Stimulated activated CD4-positive, alpha-beta T cell treated with anti-CD3 and anti-CD28 coated beads, Interleukin-15, amount 100 ng/mL, for 1 hour (primary cell): ENCODE measurements at places on chromosomes 4 and X.

DNA sequence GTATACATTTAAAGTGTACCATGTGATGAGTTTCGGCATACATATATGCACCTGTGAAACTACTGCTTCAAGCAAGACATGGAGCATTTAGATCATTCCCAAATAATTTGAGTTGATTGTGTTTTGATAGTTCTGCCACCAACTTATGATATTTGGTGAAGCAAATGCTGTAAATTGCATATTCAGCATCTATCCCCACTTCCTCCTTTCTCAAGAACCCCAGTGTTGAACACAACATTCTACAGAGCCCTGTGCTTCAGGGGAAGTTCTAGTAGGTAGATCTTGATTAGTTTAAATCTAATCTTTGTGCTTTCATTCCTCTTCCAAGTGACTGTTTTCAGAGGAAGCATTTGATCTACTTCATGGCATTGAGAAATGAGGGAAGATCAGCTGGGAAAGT is 5.4 kb upstream of the SHROOM3 start:
- DNase-seq = no peak

DNA sequence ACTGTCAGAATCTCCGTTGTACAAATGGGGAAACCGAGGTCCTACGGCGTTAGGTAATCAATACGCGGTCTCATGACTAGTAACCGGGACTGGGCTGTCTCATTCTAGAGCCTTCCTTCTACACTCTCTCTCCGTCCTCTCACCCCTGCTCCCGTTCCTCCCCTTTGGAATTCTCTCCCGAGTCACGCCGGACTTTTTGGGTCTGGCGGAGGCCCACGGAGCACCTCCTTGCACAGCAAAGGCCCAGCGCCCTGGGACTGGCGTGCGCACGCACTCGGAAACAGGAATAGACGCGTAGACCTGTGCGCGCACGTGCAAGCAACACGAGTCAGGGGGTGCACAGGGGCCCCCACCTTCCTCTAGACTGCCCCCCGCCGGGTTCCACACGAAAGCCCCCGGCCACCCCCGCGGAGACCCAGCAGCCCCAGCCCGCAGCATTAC is 361 bp downstream of the QDPR start:
- DNase-seq = peak; percentile 49

DNA sequence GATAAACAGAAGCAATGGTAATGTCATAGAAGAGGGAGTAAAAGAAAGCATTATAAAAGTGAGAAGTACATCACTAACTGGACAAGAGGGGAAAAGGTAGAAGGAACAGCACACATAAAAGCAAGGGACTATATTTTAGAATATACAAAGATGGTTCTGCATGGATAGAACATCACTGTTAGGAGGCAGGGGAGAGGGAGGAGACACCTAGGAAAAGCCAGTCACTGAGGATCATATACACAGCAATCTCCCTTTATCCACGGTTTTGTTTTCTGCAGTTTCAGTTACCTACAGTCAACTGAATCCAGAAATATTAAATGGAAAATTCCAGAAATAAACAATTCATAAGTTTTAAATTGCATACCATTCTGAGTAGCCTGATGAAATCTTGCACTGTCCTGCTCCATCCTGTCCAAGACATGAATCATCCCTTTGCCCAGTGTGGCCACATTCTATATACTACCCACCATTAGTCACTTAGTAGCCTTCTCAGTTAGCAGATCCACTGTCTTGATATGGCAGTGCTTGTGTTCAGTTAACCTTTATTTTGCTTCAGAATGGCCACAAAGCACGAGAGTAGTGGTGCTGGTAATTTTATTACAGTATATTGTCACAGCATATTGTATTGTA is 74.2 kb downstream of the PPA2 start:
- DNase-seq = no peak

- DNase-seq = no peak
Observed at GRCh38 chrX:31993637-31994036, 921.8 kb upstream of the FTHL17 start.

DNA sequence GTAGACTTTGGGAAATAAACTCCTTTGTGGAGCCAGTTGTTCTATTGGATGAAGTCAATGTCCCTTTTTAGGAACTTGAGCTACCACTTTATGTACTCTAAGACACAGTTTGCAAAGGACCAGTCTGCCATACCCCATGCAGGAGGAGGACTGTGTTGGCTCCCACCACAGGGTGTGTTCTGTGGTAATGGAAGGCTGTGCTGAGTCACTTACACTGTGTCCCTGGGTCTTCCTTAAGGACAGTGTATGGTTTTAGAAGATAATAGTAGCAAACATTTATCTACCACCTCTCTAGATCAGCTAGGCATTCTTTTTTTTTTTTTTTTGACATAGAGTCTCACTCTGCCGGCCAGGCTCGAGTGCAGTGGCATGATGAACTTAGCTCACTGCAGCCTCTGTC is 184.0 kb upstream of the PGRMC2 start:
- no peak for DNase-seq

DNA sequence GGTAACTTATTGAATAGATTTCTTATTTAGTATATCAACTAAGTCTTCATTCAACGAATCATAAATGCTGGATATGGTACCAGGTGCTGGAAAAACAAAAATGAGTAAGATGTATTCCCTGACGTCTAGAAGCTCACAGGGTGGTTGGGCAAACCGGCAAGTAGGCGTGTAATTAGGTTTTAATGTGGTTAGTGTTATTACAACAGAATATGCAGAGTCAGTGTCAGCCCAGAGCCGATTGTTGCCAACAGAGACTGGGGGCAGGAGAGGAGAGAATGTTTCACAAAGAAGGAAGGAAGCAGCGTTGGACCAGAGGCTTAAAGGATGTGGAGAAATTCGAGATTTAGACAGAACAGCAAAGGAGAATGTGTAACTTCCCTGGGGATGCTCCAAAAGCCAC is 111.7 kb downstream of the TENM3 start:
- no peak for DNase-seq

GRCh38 chrX:153416781-153417450 is 5.6 kb downstream of the ZFP92 start:
- no peak for DNase-seq

DNA sequence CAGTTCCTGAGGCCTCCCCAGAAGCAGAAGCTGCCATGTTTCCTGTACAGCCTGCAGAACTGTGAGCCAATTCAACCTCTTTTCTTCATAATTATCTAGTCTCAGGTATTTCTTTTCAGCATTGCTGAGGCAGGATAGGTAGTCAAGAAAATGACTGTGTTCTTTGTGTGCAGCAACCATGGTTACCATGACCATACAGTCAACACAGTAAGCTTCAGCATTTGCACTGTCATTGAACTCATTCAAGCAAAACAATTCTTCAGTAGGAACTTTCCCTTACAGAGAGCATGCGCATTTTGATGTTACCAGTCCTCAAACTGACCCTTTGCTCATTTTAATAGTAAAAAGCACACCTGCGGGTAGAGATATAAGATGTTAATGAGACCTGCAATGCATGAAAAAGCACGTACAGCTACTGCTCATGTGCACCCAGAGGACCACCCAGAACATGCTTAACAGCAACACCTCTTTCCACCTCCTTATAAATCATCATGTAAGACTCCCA is 180.8 kb downstream of the PRKX start:
- DNase-seq = no peak

- DNase-seq = no peak
Observed at GRCh38 chr4:78613522-78614321, 62.2 kb downstream of the ANXA3 start.

GRCh38 chr4:93384887-93385286 is 443.7 kb upstream of the ATOH1 start:
- DNase-seq = no peak

- no peak for DNase-seq
Observed at GRCh38 chr4:80268081-80268823, 1.8 kb downstream of the FGF5 start.

DNA sequence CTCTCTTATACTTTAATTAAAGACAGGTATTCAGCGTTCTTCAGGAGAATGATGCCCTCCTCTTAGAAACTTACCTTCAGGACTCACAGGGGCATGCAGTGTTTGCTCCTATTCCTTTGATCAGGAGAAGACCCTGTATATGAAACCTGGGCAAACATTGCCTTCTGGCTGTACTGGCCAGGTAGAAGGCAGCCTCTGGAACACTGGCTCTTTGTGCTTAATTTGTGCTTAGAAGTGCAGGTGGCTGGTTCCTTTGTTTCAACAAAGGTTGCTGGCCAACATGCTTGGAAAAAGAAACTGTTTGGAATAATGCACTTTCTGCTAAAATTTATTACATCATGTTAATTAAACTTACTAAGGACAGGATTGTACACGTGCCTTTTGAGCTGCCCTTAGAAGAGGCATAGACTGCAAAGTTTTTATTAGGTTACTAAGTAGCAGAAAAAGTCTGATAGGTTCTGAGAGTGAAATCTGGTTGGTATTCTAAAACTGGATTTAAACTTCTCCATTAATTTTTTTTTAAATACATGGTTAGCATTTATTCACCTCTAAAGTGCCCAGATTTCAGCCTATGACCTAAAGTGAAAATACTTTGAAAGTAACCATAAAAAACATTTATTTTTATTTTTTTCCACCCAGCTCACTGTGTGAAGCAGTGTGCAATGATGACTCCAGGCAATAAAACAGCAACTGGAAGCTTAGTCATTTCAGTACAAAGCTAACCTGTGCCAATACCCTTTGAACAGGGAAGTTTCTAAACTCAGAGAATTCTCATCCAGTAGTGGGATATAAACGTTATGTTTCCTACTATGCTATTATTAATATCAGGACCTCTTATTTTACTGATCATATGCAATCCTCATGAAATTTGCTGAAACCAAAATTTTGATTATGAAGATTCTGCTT is 11.3 kb downstream of the RASSF6 start:
- DNase-seq = no peak

DNA sequence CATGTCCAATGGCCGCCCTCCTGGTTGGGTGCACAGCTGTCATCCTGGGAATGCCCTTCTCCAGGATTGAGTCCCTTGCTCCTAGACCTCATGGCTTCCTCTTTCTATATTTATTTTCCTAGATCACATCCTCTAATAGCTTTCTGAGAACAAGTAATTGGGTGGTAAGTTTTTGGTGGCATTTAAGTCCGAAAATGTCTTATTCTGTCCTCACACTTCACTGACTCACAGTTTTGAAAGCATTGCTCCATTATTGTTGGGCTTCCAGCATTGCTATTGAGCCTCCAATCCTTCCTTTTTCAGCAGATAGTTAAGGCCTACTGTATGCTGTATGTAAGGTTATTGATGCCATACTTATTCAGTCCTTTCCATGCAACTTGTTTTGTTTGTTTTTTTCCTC is 25.9 kb downstream of the PGM2 start:
- DNase-seq = no peak

DNA sequence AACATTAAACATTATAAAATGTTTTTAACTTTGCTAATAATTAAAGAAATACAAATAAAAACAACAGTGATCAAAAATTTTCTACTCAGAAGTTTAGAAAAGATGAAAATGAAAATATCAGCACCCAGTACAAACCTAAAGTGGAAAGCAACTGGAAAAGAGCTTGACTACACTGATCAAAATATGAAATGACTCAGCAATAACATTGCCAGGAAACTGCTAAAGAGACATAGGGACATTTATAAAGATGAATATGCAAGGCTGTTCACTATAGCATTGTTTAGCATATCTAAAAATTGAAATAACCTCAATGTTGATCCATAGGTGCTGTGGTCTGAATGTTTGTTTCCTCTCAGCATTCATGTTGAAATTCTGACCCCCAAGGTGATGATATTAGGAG is 88.5 kb upstream of the NOCT start:
- DNase-seq = no peak

DNA sequence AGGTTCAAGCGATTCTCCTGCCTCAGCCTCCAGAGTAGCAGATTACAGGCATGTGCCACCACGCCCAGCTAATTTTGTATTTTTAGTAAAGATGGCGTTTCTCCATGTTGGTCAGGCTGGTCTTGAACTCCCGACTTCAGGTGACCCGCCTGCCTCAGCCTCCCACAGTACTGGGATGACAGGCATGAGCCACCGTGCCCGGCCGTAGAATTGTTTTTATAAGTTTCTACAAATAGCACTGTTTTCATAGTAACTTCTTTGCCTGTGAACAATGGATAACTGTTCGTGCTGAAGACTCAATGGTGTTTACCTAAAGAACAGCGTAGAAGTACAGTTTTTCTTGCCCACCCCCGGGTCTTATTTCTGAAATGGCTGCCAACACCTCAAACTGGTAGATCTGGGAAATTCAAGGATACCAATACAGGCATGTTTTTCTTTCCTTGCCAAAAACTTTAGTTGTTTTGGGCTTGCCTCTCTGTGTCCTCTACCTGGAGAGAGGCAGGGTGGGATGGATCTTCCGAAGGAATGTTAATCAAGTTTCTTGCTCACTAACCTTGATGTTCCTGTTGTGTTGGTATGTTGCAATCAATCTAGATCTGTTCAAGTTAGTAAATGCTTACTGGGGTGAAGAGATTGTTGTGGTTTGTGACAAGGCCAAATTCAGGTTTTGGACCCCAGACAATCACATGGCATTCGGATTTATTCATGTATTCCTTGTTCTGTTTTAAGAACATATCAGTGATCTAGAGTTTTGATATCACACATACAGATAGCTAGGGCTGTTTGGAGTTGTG is 2.8 kb upstream of the RUFY3 start:
- DNase-seq = no peak

DNA sequence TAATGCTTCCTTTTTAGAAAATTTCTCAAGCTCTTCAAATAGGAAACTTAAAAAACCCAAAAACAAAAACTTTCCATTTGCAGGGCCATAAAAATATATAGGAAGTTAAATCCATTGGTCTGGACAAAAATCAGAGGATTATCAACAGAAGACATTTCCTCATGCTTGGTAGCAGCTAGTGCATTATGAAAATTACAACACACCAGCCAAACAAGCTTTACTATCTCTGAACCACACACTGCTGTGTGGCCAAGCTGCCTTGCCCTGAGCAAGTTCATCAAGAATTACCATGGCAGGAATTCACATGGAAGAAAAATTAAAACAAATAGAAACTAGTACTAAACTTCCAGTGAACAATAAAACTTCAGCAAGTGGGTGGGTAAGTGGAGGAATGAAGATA is 3.6 kb downstream of the USP46 start:
- DNase-seq = no peak
